ENCODE measurements at places on chromosomes 7 and 10.

- DNase-seq = peak; percentile 58
These were observed 24.8 kb downstream of the AGAP3 start for GRCh38 chr7:151110941-151111645.

GRCh38 chr7:93955304-93955703, 33.8 kb downstream of the GNG11 start:
- no peak for DNase-seq

DNA sequence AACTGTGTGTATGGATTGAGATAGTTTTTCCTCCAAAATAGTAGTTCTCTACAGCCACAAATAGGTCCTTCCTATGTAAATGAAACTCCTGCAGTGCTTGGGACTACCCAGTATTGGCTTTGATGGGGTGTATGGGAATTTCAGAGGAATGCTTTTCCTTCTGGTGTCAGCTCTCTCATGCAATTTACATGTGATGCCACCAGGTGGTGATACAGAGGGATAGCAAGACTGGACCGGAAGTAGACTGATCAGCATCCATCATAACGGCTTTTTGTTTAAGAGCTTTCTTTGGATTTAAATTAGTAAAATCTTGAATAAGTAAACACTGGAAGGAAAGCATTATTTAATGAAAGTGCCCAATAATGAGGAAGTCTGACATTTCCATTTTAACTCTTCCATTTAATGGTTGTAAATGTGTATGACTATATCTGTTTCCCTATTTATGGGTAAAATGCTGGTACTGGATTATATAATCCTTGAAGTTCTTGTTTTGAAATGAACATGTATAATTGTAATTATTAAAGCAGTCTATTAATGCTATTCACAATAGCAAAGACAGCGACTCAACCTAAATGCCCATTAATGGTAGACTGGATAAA, 22.7 kb downstream of the DYNC1I1 start:
- DNase-seq = no peak

GRCh38 chr10:113239566-113240350, 289.7 kb downstream of the TCF7L2 start:
- no peak for DNase-seq

- no peak for DNase-seq
These were observed 9.7 kb upstream of the ZNF273 start for GRCh38 chr7:64893401-64893800.

GRCh38 chr7:98034081-98035035, 44.4 kb upstream of the OCM2 start:
- no peak for DNase-seq
